Dorsolateral prefrontal cortex (tissue), 122 donors: ENCODE measurements at places on chromosomes 11 and 22. TPM values are rescaled to one million over a fixed set of nuclear protein-coding genes. Genes with fewer than 3 reads are reported as not detected.

OR51B4 gene
- total RNA-seq: not detected

LRRC75B gene
- 16.3 TPM for total RNA-seq

SLC15A3 gene
- 8.6 TPM for total RNA-seq

DUSP8 gene
- total RNA-seq: 78.8 TPM

OR8D4 gene
- 0.28 TPM for total RNA-seq

USH1C gene
- 34.5 TPM for total RNA-seq

SCGB1D2 gene
- not detected for total RNA-seq

TRIM64C gene
- not detected for total RNA-seq

NXPE1 gene
- total RNA-seq: not detected

PRG3 gene
- total RNA-seq: not detected

GLYATL1 gene
- total RNA-seq: not detected

MS4A15 gene
- total RNA-seq: not detected
